ENCODE measurements at places on chromosomes 11 and 22.

DNA sequence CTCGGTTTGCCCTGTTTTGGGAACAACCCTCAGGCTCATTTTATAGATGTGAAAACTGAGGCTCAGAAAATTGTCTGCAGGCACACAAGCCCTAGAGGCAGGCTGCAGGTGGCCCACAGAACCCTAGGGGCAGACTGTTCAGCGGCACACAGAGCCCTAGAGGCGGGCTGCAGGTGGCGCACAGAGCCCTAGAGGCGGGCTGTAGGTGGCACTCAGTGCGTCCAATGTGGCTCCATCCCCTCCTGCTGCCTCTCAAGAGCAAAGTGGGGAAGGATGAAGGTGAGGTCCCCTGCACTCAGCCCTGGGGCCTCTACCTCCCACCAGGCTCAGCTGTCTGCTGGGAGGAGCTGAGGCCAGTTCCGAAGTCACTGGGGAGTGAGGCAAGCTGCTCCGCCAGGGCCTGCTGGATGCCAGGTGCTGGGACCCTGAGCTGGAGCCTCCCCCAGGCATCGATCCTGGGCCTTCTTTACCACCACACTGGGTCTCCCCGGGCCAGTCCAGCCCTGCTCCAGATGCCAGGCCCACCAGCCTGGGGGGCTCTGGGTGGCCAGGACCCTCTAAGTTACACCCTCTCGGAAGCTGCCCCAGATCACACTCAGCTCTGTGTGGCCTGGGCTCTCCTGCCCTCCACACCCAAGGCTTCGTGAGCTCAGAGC is 2.3 kb downstream of the ACY3 start:
- DNase-seq: no peak

DNA sequence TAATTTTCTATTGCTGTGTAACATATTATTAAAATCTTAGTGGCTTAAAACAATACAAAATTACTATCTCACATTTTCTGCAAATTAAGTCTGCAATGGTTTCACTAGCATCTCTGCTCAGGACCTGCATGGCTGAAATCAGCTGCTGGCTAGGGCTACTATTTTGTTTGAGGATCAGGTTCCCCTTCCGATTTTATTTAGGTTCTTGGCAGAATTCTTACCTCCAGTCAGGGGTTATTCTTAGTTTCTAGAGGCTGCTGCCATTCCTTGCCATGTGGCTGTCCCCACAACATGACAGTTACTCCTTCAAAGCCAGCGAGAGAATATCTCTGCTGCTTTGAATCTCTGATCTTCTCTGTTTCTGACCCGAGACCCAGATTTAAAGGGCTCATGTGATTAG is 424.5 kb upstream of the ANO5 start:
- no peak for DNase-seq

- DNase-seq: no peak
Measured at GRCh38 chr22:50452649-50453048, 22.2 kb downstream of the SBF1 start.

DNA sequence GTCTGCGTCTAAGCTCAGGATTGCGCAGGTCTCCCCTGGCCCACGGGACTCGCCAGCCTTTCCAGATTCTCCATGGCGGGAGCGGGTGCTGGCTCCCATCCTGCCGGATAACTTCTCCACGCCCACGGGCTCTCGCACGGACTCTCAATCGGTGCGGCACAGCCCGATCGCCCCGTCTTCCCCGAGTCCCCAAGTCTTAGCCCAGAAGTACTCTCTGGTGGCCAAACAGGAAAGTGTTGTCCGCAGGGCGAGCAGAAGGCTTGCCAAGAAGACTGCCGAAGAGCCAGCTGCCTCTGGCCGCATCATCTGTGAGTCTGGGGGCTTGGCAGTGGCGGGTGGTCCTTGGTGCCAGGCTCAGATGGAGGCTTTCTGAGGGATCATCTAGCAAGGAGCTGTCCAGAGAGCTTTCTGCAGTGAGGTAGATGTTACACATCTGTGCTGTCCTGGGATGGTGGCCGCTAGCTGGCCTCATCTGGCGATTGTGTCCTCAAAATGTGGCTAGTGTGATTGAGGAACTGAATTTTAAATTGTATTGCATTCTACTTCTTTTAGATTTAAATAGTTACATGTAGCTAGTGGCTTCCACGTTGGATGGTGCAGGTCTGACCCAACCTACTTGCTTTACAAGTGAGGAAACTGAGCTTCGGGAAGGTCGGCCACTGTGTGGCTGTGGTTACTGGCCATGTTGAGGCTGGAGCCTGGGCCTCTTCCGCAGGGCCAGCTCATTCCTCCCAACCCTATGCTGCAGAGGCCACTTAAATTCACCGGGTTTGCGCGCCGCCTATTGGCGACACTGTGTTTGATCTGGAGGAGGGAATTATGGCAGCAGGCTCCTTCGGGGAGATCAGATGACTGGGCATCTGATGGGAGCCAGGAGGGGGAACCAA is 6.7 kb downstream of the INCENP start:
- DNase-seq: no peak

DNA sequence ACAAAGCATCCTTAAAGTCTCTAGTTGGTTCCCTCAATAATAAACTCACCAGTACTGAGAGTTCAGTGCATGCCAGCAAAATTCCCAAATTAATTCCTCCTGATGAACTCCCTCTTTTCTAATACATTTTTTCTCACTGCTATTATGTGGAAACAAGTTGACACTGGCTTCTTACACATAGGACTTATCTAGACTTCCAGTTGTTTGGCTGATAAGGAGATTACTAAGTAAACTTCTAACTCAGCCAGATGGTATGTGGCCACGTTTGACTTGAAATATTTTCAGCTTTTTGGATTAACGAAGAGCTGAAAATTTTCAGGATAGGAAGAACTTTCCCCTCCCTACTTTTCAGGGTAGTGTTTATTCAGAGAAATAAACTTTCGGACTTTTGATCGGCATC is 1154.2 kb upstream of the TENM4 start:
- DNase-seq: no peak

DNA sequence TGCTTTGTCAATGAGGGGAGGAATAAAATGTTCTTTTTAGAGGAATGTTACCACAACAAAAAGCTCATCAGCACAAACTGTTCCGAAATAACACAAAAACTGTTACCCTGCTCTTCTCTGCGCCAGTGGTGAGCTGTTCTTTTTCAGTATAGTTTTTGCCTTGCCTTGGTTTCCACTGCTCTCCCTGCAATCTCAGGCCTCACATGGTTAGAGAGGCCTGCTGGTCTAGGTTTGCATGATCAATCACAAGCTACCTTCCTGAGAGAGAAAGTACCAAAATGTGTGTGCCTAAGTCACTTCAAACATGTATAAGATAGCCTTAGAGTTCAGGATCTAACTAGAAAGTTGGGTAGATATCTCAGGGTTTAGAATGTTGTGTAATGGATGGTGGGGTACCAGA is 114.6 kb downstream of the STIM1 start:
- DNase-seq: no peak

- no peak for DNase-seq
Measured at GRCh38 chr11:110755941-110756340, 43.7 kb upstream of the ARHGAP20 start.

GRCh38 chr11:8086571-8086970 is 5.6 kb downstream of the TUB start:
- DNase-seq: no peak

GRCh38 chr11:83070044-83070701 is 1.5 kb downstream of the RAB30 start:
- no peak for DNase-seq

- DNase-seq: no peak
Measured at GRCh38 chr11:19907839-19908238, 195.2 kb downstream of the NAV2 start.

GRCh38 chr11:86784241-86784681 is 16.1 kb upstream of the PRSS23 start:
- no peak for DNase-seq
